ENCODE measurements at places on chromosomes 13 and 19.

- peak; percentile 38 for DNase-seq
Observed at GRCh38 chr19:42313096-42313839, at the start of gene TMEM145. Gene TMEM145, plus strand, starts transcription at chr19:42313309. Its CDS starts 68 bp downstream, at chr19:42313377.

DNA sequence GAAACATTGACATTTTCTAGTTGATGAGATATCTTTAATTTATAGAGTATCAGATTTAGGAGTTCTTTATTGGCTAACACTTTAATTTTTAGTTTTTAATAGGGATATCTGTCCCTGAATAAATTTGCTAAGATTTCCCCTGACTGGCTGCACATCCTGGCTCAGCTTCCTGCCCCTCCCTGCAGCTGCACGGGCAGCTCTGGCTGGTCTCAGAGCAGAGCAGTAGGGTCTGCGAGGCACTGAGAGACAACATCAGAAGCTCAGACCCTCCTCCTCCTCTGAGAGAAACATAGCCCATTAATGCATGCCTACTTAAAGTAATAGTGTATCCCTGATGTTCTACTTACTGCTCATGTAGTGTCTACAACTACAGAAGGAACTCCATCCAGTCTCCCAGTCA lies 139.2 kb downstream of the TNFSF13B start:
- DNase-seq = no peak

GRCh38 chr13:73722120-73722519 lies 412.1 kb downstream of the KLF12 start:
- DNase-seq = peak; percentile 53

GRCh38 chr19:7769171-7769570 lies 6.1 kb downstream of the CLEC4M start:
- DNase-seq = no peak

GRCh38 chr13:98307463-98308085 lies 130.5 kb upstream of the RNF113B start:
- no peak for DNase-seq

DNA sequence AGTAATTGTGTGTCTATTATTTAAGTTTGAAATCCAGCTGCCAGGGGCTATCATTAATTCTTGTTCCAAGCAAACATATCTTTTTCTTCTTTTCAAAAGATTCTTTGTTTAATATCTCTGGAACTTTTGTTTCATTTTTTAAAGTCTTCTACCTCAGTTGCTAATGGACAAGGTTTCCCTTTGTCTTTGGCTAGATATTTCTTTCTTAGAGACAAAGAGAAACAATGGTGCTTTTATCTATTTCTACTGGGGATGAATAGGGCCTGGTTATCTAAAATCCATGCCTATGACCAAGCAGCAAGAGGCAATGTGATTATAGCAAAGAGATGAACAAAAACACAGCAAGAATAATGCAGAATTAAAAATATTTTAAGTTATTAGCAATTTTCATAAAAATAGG lies 661.3 kb upstream of the KLF12 start:
- no peak for DNase-seq

- DNase-seq = peak; percentile 76
Observed at GRCh38 chr13:110634558-110634957, 19.2 kb downstream of the NAXD start.

DNA sequence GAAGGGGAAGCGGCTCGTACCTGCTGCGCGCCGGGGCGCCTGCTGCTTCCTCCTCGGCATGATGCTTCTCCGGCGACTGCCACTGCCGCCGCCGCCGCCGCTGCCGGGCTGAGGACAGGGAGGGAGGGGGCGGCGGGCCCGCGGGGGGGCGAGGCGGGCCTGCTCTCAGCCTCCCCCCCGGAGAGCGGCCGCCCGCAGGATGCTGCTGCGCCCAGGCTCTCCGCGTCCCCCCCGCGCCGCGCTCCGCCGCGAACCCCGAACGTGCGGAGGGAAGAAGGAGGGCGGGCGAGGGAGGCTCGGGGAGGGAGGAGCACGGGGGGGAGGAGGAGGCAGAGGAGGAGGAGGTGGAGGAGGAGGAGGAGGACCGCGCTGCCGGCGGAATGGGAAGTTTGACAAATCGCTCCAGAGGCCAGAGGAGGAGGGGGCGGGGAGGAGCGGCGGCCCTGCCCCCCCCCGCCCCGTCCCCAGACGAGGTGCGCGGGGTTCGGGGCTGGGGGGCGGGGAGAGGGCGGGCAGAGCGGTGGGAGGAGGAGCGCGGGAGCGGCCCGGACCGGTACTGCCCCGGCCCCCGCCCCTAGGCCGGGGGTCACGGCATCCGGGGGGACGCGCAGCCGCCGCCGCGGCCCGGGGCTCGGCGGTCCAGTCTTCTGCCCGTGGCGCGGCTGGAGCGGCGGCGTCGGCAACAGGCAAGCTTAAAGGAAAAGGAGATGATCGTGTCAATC lies at the start of gene TSHZ3:
Gene TSHZ3, minus strand, starts transcription at position 277 of the 722 bp plus-strand sequence. Its CDS starts 217 bp downstream, at position 60.
- peak; percentile 92 for DNase-seq

GRCh38 chr13:73991384-73991783 lies 142.8 kb downstream of the KLF12 start:
- DNase-seq = no peak

GRCh38 chr13:112893207-112893569 lies 75.8 kb upstream of the MCF2L start:
- DNase-seq = no peak
